NCI-H345 (cell line): ENCODE measurements at places on chromosomes 4 and X.

DNA sequence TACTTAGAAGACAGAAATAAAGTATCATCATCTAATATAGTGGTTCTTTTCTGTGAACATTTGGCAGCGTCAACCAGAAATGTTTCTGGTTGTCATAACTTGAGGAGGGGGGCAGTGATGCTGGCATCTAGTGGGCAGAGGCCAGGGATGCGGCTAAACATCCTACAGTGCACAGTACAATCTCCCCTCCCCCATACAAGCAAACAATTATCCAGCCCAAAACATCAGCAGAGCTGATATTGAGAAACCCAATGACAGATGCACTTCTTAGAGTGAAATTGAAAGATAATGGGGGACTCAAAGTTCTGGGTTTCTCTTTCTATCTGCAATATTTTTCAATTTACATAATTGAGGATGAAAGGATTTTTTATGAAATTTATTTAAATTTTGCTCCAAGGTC lies 1.9 kb upstream of the EIF1AX start:
- no peak for DNase-seq

DNA sequence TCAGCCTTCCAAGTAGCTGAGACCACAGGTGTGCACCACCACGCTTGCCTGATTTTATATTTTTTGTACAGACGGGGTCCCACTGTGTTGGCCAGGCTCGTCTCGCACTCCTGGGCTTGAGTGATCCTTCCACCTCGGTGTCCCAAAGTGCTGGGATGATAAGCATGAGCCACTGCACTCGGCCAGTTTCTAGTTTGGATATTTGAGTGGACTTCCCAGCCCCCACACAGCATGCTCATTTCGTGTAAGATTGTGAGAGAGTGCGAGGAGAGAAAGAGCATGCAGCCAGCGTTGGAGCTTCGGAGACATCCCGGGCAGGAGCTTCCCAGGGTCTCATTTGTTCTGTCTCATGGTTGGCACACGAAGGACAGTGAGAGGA lies 31.8 kb downstream of the ARSD start:
- no peak for DNase-seq

DNA sequence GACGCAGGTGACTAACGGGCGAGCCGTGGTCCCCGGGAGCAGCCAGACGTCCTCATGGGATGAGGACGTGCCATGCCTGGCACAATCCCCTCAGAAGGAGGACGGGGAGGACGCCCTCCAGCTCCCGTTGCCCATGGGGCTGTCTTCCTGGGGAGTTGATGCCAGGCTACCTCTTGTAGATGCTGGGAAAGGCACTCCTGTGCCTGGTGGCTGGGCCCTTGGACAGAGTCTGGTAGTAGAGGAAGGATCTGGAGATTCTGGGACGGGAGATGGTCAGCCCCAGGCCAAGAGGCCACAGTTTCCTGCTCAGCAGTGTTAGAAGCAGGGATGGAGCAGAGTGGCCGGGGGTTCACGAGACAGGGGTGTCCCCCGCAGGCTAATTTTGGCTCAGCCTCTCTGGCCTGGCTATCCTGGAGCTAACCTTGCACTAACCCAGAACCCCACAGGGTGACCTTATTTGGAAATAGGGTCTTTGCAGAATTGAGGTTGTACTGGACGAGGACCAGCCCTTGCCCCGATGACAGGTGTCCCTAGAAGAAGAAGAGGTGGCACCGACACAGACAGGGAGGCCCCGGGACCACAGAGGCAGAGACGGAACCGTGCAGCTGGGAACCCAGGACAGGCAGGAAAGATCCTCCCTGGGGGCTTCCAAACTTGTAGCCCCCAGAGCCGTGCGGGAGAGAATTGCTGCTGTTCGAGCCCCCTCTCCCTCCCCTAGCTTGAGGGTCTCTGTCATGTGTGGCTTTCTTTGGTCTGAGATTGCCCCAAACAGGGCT lies 50.1 kb upstream of the ADRA2C start:
- no peak for DNase-seq

DNA sequence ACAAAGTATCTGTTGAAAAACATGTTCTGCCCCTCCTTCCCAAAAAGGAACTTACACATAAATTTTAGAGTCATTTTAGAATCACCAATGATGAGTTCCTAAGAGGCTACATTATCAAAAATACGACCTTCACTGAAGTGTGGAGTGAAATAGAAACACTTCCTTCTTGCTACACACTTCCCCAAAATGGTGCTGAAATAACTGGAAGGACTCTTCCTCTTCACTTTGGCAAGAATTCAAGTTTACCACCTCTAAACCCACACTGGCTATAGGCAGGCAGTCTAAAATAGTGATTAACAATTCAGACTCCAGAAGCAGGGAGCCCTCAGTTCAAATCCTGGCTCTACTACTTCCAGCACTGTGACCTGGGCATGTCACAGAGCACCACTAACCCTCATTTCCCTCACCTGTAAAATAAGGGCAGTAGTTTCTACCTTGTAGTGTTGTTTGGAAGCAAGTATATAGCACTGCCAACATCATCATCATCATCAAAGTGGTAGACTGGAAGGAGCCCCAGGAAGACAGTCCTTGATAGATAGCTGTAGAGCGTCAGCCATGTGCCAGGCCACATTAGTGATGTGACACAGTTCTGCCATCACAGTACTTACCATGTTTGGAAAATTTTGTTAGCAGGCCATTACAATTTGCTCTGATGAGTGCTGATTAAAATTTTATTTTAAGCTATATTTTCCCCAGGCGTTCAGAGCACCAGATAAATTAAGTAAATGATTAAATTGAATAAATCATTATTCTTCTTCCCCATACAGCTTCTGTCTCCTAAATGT lies 103.3 kb downstream of the PARM1 start:
- no peak for DNase-seq

DNA sequence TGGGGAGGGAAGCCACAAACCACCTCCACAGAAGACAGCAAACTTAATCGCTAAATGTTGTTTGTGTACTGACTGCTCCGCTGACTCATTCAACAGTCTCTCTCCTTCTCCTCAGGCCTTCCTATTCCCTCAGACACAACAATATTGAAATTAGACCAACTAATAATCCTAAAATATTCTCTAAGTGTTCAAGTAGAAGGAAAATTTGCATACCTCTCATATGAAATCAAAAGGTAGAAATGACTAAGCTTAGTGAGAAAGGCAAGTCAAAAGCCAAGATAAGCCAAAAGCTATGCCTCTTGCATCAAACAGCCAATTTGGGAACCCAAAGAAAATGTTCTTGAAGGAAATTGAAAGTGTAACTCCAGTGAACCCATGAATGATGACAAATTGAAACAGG lies 75.7 kb upstream of the ARHGAP24 start:
- DNase-seq, result no peak

- DNase-seq, result peak; percentile 86
Observed at GRCh38 chrX:69179380-69179911, 14.2 kb upstream of the PJA1 start.
